Endothelial cell of umbilical vein (primary cell): ENCODE measurements at places on chromosomes 16 and 17. TPM values are rescaled to one million over a fixed set of nuclear protein-coding genes. Genes with fewer than 3 reads are reported as not detected.

The CNTNAP1 gene
- total RNA-seq = 3.6 and 44.8 TPM in 2 replicates

GRCh38 chr17:59505610-59506276, 59.7 kb upstream of the DHX40 start:
- H3K27me3 ChIP-seq = no peaks in the 10 kb centered on the region
- DNase-seq = no peak
- H3K4me3 ChIP-seq = no peak overlapping the region
- no peaks in the 10 kb centered on the region for H3K4me1 ChIP-seq

The SPNS3 gene
- 0.66 TPM in 1 of 2 replicates, not detected in the other for total RNA-seq

DNA sequence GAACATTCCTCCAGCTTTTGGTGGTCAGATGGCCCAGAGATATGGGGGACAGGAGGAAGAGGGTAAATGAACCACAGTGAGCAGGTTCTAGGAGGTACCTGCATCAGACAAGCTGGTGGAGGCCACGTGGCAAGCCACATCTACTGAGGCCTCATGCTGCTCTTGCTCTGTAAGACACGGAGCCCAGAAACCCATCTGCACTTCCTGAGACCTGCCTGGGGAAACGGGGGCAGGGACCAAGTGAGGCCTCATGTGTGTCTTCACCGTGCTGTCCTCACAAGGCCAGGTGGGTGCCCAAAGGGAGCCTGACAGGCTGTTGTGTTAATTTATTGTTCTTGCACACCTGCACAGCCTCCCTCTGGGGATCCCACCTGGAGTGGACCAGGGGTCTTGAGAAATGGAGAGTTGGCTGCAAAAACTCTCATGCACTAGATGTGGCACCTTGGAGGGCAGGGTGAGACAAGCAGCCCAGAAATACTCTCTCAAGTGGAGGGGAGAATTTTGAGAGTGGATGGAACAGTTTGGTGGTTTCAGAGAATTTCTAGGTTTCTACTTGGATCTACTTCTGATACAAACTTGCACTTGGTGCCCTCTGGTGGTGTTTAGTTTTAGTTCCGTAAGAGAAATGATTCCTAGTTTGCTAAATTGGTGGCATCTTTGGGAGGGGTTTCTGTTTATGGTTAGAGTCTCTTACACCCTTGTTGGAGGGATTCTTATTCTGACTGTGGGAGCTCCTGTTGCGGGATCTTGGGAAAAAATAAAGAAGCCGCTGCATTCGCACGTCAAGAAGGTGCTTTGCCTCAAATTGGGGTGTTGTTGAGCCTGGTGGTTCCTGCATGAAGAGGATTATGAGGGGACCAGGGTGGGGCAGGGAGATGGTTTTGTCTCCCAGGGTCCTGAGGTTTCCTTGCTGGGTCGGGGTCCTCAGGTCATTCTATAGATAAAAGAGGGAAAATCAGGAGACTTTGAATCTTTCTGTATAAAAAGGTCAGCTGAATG, 47.5 kb downstream of the SLC6A2 start:
- H3K27me3 ChIP-seq = peaks cover 8% of the 10 kb centered on the region
- DNase-seq = peak; percentile 66
- H3K27ac ChIP-seq = no peak overlapping the region
- no peak overlapping the region for H3K4me3 ChIP-seq
- no peaks in the 10 kb centered on the region for H3K36me3 ChIP-seq

The NME2 gene
- total RNA-seq = 555 and 565 TPM in 2 replicates

DNA sequence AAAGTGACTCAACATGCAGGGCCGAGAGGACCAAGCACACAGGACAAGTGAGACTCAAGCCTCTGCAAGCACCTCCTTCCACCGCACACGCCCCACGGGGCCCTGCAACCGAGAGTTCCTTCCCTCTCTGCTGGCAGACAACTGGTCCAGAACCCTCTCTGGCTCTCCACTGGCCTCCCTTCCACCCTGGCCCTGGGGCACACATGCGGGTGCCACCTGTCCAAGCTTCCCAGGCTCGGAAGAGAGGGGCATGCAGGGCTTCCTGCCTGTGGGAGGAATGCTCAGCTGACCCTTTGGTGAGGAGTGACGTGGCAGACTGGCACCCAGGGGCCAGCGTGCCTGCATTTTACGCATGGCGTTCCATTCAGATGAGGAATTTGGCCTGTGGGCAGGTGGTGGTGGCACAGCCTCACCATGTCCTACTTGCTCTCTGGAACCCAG, 59.8 kb downstream of the PIPOX start:
- no peaks in the 10 kb centered on the region for H3K36me3 ChIP-seq
- DNase-seq = no peak
- no peak overlapping the region for H3K27ac ChIP-seq
- no peaks in the 10 kb centered on the region for H3K4me1 ChIP-seq
- no peak overlapping the region for H3K4me3 ChIP-seq
- no peaks in the 10 kb centered on the region for H3K27me3 ChIP-seq

DNA sequence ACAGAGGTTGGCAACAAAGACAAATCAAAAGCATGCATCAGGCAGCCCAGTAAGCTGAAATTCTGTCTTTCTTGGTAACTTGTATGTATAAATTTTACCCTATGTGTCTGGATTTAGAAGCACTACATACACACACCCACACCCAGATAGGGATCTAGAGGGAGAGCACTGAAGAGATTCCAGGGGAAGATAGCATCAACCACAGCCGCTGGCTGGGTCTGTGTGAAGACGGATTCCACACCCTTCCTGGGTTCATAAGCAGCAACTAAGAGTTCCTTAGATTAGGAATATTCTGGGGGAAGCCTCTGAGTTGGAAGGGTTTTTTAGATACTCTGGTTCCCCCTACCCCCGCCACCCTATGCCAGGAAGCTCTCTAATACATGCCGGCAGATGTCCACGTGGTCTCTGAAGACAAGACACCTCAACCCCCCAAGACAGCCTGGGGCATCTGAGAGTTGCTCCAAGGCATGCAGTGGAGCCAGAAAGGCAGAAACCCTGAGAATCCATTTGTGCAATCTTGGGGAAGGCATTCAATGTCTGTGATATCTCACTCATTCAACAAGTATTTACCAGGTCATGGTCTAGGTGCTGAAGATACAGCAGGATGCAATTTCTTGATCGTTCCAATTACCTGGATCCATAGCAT, 86.4 kb downstream of the NOG start:
- no peaks in the 10 kb centered on the region for H3K36me3 ChIP-seq
- DNase-seq = no peak
- peaks cover 32% of the 10 kb centered on the region for H3K4me1 ChIP-seq

DNA sequence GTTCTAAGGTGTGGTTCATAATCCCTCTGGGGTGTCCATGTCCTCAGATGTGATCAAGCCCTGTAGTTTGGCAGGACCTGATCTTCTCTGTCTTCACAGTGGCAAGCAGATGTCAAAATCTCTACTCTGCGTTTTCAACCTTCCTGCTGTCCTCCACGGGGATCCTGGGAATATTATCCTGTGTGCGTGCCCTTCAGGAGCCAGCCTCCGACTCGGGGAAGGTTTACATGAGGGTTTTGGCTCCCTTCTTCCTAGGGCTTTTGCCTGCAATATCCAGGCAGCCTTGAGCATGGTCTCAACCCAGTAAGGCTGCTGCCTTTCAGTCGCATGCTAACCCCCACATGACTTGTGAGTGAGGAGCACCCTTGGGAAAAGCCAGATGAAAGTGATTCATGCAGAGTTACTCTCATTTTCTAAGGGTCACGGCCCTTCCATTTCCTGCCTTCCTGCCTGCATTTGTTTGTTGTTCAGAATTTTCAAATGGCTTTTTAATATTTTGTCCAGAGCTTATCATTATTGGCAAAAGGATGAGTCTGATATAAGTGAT, 202.2 kb upstream of the CHMP6 start:
- H3K4me1 ChIP-seq = peaks cover 61% of the 10 kb centered on the region
- no peak overlapping the region for H3K4me3 ChIP-seq

The PERCC1 gene
- not detected in 2 replicates for total RNA-seq

The CMTM1 gene
- total RNA-seq = 9.3 and 12.3 TPM in 2 replicates

The GAS7 gene
- not detected in 2 replicates for total RNA-seq

The ZNF205 gene
- total RNA-seq = 15.5 and 18.5 TPM in 2 replicates

- no peaks in the 10 kb centered on the region for H3K27me3 ChIP-seq
- H3K36me3 ChIP-seq = no peaks in the 10 kb centered on the region
- no peak overlapping the region for H3K27ac ChIP-seq
- no peak overlapping the region for H3K4me3 ChIP-seq
- no peak for DNase-seq
Measured at GRCh38 chr17:33126086-33126485, 134.4 kb downstream of the SPACA3 start.

DNA sequence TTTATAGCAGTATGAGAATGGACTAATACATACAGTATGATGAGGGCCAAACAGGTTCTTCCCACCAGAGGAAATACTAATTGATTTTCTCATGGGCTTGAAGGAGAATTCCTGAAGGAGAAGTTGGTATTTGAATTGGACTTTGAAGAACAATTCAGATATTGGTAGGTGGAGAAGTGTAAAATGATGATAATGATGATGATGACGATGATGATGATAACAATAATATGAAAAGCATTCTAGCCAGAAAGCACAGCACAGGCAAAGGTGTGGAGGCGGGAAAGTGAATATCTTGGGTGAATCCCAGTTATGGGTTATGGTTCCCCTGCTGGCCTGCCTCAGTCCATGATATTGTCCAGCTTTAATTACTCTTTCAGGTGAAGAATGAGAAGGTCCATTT, 562.4 kb upstream of the SALL1 start:
- H3K4me1 ChIP-seq = no peaks in the 10 kb centered on the region
- DNase-seq = no peak
- H3K36me3 ChIP-seq = no peaks in the 10 kb centered on the region
- no peak overlapping the region for H3K27ac ChIP-seq
- H3K27me3 ChIP-seq = no peaks in the 10 kb centered on the region

The CCL11 gene
- total RNA-seq = not detected in 2 replicates

DNA sequence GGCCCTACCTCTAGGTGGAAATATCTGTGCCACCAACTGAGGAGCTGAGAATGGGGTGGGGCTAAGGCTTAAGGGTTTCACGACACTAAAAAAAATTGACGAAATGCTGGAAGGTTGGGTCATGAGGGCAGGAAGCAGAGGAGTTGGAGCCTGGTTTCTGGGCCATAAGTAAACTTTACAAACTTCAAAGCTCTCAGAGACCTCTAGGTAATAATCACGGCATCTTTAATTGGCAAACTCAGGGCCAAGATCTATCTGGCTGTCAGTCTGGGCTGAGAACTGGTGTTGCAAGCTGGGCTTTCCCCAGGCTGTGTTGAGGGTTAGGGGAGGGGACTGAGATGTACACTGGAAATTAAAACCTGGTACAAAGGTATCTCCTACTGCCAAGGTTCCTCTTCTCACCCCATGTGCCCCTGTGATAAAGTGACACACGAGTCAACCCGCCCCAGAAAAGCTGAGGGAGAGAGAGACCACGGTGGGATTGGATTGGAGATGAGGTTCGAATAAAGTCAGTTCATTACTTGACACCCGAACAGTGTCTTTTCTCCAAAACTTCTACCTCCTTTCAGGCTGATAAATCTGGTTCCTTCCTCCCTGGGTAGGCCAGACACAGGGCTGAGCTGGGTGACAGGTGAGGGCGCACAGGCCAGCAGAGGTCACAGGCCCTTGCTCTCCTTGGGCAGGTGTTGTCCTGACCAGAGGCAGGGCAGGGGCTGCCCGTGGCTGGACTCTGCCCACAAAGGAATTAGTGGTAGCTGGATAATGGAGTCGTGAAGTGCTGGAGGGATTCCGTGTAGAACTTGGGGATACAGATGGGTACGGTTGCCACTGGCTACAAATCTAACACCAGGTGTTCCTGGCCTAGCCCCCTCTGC, 4.0 kb upstream of the ZNF768 start:
- H3K36me3 ChIP-seq = peaks cover 2% of the 10 kb centered on the region
- no peak for DNase-seq
- no peaks in the 10 kb centered on the region for H3K27me3 ChIP-seq
- H3K4me1 ChIP-seq = peaks cover 13% of the 10 kb centered on the region
- no peak overlapping the region for H3K4me3 ChIP-seq

DNA sequence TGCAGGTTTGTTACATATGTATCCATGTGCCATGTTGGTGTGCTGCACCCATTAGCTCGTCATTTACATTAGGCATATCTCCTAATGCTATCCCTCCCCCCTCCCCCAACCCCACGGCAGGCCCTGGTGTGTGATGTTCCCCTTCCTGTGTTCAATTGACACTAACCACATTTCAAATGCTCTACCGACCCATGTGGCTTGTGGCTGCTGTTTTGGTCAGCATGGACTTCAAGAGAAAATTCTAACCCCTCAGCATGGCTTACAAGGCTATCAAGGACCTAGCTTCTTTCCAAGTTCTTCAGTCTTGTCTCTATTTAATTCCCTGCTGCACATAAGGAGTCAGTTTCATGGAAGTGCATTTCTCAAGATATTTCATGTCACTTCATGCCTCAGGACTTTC, 52.9 kb downstream of the MMD start:
- H3K36me3 ChIP-seq = no peaks in the 10 kb centered on the region
- H3K4me3 ChIP-seq = no peak overlapping the region
- H3K4me1 ChIP-seq = no peaks in the 10 kb centered on the region
- no peak overlapping the region for H3K27ac ChIP-seq
- no peaks in the 10 kb centered on the region for H3K27me3 ChIP-seq
- no peak for DNase-seq

- no peak overlapping the region for H3K27ac ChIP-seq
- H3K4me1 ChIP-seq = peaks cover 4% of the 10 kb centered on the region
- no peak overlapping the region for H3K4me3 ChIP-seq
- DNase-seq = no peak
- peaks cover 5% of the 10 kb centered on the region for H3K36me3 ChIP-seq
Measured at GRCh38 chr17:4548721-4549531, 6.3 kb downstream of the MYBBP1A start.

The SLFN12L gene
- total RNA-seq = not detected in 2 replicates

- H3K27ac ChIP-seq = no peak overlapping the region
- H3K4me3 ChIP-seq = no peak overlapping the region
- H3K36me3 ChIP-seq = no peaks in the 10 kb centered on the region
- H3K4me1 ChIP-seq = no peaks in the 10 kb centered on the region
- no peaks in the 10 kb centered on the region for H3K27me3 ChIP-seq
Measured at GRCh38 chr17:145671-146541, 8.5 kb downstream of the SCGB1C2 start.

GRCh38 chr16:50360779-50361178, 8.0 kb downstream of the BRD7 start:
- no peaks in the 10 kb centered on the region for H3K27me3 ChIP-seq
- no peak overlapping the region for H3K27ac ChIP-seq
- peaks cover 6% of the 10 kb centered on the region for H3K36me3 ChIP-seq
- H3K4me3 ChIP-seq = no peak overlapping the region
- no peak for DNase-seq

GRCh38 chr16:49503256-49504022, 129.8 kb downstream of the C16orf78 start:
- H3K4me1 ChIP-seq = no peaks in the 10 kb centered on the region
- no peak for DNase-seq
- no peak overlapping the region for H3K27ac ChIP-seq
- H3K36me3 ChIP-seq = no peaks in the 10 kb centered on the region
- no peak overlapping the region for H3K4me3 ChIP-seq

The MYH8 gene
- not detected in 2 replicates for total RNA-seq

The SLC5A2 gene
- total RNA-seq = not detected in 2 replicates

GRCh38 chr17:81396722-81397313, 1.6 kb downstream of the BAHCC1 start:
- H3K27me3 ChIP-seq = no peaks in the 10 kb centered on the region
- peaks cover 43% of the 10 kb centered on the region for H3K4me1 ChIP-seq
- peak overlapping the region; percentile 85 for H3K27ac ChIP-seq
- H3K36me3 ChIP-seq = no peaks in the 10 kb centered on the region
- DNase-seq = peak; percentile 44
